ENCODE measurements at places on chromosomes 4 and X.

DNA sequence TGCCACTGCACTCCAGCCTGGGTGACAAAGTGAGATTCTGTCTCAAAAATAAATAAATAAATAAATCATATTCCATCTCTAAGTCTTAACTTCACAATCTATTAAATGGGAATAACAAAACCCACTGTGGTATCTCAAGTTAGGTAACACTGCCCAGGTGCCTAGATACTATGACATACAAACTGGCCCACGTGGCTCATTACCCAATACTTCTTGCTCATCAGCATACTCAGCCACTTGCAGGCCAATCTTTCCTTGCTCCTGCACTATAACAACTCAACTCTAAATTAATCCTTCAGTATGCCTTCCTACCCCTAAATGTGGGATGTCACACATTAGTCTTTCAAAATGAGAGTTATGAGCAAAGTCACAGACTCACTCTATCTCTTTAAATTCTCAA lies 230.1 kb downstream of the OPHN1 start:
- DNase-seq, result no peak

- DNase-seq, result no peak
Observed at GRCh38 chr4:140769209-140769608, 13.0 kb upstream of the TBC1D9 start.

DNA sequence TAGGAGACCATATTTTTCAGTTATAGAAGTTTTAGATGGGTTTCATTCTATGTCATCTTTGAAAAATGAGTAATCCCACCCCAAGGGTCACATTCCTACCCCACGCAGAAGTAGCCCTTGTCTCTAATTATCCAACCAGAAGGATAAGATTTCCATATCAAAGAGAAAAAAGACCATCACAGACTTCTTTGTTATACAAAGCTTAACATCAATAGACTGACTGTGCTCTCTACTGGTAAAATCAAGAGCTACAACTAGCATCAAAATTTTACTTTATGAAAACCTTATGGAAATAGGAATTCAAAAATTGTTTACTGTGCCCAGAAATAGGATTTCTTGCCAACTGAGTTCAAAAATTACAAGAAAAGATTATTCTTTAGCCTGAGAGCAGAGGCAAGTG lies 24.9 kb downstream of the TNMD start:
- DNase-seq, result no peak

DNA sequence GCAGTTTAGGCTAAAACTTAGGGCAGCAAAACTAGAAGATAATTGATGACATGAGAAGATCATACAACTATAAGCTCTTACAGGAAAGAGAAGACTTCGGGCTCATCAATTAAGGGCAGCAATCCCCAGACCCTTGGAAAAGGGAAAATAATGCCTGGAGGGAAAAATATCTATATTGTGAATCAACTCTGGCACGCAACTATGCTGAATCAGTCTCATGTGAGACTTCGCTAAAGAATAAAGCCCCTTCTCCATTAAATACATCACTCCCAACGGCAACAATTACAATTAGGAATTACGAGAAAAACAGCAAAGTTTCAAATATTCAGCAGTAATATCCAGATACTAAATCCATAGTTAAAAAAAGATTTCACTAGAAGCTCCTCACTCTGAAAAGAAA lies 2016.8 kb upstream of the IGFBP7 start:
- DNase-seq, result no peak

- DNase-seq, result no peak
Observed at GRCh38 chr4:73702796-73703287, 37.5 kb upstream of the CXCL8 start.

DNA sequence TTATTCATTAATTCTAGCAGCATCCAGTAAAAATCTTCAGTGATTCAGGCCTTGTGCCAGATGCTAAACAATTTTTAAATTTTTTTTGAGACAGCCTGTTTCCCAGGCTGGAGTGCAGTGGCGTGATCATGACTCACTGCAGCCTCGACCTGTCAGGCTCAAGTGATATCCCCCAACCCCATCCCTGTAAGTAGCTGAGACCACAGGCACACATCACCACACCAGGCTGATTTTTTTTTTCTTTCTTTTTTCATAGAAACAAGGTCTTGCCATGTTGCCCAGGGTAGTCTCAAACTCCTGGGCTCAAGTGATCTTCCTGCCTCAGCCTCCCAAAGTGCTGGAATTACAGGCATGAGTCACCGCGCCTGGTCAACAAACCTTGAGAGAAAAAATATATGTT lies 705.5 kb downstream of the ARAP2 start:
- no peak for DNase-seq

DNA sequence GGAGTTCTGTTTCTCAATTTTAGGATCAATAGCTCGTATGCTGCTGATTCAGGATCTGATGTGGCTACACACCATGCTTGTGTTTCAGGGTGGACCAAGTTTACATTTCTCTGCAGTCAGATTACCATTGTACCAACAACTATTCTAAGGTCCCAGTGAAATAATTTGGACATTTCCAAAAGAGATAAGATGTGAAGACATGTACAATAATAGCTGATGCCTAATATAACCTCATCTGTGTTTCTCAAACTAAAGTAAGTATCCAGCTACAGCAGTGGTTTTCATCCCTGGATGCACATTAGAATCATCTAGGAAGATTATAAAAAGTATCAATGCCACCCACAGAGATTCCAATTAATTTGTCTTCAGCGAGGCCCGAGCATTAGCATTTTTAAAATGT lies 209.7 kb downstream of the ANTXR2 start:
- DNase-seq, result no peak

DNA sequence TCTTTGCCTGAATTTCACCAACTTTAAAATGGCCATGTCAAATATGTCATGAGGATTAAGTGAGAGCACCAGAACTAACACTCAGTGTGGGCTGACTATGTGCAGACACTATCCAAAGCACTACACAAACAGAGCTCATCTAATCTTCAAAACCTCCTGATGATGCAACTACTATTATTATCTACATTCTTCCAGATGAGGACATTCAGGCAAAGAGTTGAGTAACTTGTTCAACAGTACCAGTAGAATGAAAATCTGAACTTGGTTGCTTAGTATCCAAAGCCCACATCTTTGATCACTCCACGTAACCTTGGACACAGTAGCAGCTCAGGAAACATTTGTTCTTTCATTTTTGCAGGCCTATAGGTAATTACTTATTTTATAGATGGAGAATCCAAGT lies 90.1 kb downstream of the ATP8A1 start:
- DNase-seq, result no peak

DNA sequence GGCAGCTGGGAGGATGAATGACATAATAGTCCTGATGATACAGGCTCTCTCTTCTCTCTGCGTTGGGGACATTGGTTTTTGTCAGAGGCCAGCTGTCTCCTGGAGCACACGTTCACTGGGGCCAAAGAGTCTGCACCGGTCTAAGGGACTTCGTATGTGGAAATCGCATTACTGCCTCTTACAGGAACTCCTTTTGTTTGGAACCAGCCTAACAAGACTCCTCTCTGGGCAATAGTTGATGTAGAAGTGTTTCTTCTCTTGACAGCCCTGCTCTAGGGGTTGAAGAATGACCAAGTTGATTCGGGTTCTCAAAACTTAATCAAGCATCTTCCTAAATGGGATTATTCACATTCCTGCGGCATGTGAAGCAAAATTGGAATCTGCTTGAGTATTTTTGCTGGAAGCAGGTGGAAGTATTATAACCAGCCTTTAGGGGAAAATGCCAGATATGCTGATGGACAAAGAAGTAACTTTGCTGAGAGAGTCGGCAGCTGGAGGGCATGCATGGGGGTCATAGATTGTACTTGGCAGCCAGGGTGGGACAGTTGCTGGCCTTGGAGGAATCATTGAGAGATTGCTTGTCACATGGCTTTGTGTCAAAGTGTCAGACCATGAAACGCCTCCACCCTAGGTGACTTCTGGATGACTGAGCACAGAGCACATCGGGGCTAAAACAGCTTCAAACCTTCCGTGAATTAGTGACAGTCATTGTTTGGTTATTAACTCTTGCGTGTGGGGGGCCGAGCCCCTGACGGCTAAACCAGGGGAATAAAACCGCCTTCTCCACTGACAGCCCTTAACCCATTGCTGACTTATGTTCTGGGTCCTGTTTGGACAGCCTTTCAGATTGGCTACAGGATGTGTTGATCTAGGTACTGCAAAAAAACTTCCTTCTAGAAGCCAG lies 34.4 kb upstream of the SLC34A2 start:
- DNase-seq, result no peak

DNA sequence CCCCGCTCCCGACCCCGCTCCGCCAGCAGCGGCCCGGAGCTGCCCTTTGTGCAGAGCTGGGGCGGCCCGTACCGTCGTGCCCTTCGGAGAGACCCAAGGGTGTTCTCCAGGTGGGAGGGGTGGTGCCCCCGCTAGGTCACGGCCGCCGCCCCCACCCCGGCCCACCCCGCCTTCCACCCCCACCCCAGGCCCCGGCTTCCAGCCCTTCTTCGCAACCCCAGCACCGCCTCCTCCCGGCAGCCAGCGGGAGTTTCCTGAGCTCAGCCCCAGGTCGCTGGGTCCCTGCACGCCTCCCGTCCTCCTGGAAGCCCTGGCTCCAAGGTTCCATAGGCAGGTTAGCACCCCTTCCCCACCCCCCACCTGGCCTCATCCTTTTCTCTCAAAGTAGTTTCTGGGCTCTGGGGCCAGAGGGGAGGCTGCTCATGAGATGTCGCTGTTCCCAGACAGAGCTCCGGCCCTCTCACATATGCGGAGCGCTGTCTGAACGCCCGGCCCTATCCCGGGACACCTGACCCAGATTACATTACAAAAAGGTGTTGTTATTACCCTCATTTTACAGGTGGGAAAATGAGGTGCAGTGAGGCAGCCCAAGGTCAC lies 25.2 kb upstream of the FGFR3 start:
- no peak for DNase-seq

Measured in midbrain (tissue), 1 donor.